ENCODE measurements at places on chromosomes 5 and 9. TPM values are rescaled to one million over a fixed set of nuclear protein-coding genes. Genes with fewer than 3 reads are reported as not detected.

GRCh38 chr5:170248172-170248930 lies 15.6 kb downstream of the C5orf58 start:
- no peak for DNase-seq

The MED7 gene
- 24.2 TPM for total RNA-seq

- no peak for DNase-seq
Observed at GRCh38 chr9:98911042-98911441, 32.7 kb upstream of the COL15A1 start.

- DNase-seq: peak; percentile 66
Observed at GRCh38 chr5:175814691-175815090, 56.7 kb upstream of the CPLX2 start.

DNA sequence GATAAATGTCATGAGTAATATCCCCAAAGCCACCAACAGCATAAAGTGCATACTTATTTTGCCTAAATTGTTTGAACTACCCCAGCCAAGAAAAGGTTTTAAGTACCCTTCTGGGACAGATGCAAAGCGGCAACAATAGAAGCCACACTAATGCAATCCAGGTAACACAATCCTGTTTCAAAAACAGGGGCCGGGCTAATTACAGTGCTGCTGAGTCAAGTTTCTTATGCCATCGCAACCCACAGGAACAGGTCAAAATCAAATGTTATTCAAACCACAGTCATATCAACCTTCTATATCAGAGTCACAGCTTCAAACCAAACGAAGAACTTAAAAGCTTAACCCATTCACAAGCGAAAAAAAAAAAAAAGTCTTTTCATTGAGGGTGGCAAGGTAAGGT lies 28.3 kb downstream of the EBF1 start:
- no peak for DNase-seq

The PCDHGB1 gene
- total RNA-seq: 16.8 TPM

The ACOT12 gene
- total RNA-seq: 2.4 TPM

DNA sequence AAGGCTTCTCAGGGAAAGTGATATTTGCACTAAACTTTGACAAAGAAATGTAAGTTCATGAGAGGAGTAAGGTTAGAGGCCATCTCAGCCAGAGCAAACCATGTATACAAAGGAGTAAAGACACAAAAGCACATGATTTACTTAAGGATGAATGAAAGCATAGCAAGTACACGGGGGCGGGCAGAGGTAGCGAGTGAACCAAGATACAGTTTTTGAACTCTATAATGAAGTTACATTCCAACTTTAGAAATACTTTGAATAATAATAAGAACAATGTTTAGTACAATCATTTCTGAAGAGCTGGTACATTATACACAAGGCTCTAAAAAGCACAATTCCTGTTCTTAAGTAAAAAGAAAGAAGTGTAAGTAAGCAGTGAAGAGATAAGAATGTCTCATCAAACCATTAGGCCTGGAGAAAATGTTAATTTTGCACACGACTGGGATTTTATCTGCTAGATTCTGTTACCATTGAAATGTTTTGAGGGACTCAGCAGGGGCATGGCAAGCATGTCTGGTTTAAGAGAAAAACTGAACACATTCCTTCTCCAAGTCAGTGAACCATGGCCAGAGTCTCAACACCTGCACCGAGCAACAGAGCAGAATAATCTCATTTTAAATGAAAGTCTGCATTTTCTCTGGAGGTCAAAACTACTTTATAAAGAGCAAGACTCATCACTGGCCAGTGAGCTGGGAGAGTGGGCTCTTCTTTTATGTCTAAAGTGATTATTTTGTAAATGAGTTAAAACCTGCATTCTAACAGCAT lies 147.6 kb upstream of the TRPM3 start:
- no peak for DNase-seq

- peak; percentile 12 for DNase-seq
Observed at GRCh38 chr5:61301341-61302199, 30.5 kb upstream of the ZSWIM6 start.

GRCh38 chr9:98966676-98967075 lies 23.0 kb downstream of the COL15A1 start:
- DNase-seq: no peak

The STING1 gene
- total RNA-seq: 6.3 TPM

The KIAA1958 gene
- 31.9 TPM for total RNA-seq

DNA sequence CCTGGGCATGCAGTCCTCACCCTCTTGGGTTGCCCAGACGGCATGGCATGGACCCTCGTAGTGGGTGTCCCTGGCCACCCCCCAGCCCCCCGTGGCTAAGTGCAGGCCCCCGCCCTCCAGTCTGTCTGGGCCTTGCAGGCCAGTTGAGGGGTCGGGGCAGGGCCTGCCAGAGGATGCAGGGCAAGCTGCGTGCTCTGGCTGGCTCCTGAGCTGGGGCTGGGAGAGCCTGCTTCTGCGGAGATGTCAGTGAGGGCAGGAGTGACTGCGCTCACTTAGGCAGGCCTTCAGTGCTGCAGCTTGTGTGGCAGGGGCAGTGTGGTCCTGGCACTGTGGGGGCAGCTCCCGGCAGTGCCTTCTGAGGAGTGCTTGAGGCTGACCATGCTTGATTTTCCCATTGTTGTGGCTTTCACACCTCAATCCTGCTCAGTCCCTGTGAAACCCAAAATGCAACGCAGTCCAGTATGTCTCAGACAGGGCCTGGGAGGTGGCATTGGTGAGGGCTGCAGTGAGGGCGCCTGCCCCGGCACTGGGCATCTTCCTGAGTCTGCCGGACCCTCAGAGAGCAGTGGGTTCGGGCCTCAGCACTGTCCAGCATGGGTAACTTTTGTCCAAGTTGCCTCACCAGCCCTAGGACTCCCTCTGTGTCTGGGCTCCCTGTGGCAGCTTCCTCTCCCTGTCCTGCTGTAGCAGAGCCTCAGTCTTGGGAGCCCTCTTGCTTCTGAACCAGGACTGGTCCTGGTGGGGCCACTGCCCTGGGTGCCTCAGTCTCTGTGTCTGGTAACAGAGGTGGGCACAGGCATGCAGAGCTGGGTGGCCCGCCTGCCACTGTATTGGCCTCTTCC lies 93.0 kb downstream of the PHF2 start:
- DNase-seq: no peak

- no peak for DNase-seq
Observed at GRCh38 chr5:82707741-82708140, 369.5 kb downstream of the TMEM167A start.

GRCh38 chr5:150121448-150122157 lies 34.0 kb downstream of the PDGFRB start:
- no peak for DNase-seq

DNA sequence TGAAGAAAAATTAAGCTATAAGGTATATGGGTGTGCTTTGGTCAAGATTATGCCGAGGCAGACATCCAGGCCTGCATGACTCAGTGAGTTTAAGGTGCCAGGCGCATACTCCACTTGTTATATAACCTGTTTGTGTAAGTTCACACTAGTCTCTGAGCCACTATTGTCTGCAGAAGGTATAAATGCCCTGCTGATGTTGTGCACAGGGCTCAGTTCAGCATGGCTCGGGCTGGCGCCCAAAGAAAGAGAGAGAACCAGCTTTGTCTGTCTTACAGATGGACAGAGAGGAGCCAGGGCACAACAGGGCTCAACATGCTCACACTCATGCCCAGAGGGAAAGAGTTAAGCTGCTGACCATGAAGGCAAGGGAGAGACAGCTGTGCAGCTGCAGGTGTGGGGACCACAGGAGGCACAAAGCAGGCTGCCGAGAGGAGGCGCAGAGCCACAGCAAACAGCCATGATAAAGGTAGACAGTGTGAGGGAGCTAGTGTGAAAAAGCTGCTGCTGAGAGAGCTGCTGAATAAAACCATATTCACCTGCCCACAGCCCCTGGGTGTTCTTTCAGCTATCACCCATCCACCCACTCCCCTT lies 1587.6 kb upstream of the C9orf72 start:
- DNase-seq: no peak

The PCDHGC5 gene
- 16.4 TPM for total RNA-seq

The HSPA5 gene
- 37.9 TPM for total RNA-seq

- DNase-seq: no peak
Observed at GRCh38 chr9:106287091-106287631, 575.8 kb upstream of the ZNF462 start.

DNA sequence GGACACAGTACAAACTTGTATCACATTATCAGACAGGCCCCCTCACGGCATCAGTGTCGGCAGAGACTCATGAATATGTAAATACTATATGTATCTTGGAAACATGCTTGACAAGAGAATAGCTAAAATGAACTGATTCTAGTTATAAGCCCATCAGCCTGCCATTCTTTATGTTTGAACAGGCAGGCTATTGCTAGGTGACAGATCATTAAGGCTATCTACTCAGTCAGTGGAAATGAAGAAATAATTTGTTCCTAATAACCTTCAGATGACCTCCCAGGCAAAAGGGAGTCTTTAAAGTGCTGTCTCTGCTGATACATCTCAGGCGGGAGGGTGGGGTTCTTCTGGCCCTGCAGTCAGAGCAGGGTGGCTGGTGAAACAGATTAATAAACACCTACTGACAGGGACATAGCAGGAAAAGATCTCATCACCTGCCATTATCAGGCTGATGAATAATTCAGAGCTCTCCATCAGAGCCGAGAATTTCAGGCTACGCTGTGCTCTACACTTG lies 394.2 kb downstream of the RASEF start:
- DNase-seq: no peak

- DNase-seq: no peak
Observed at GRCh38 chr5:122463221-122463620, 151.2 kb downstream of the SNCAIP start.

- no peak for DNase-seq
Observed at GRCh38 chr5:135319458-135319857, 79.6 kb downstream of the MACROH2A1 start.

- DNase-seq: peak; percentile 64
Observed at GRCh38 chr9:108953983-108954574, 19.9 kb downstream of the ABITRAM start.

The LARP1 gene
- 44.0 TPM for total RNA-seq

The EIF4E1B gene
- 0.27 TPM for total RNA-seq

DNA sequence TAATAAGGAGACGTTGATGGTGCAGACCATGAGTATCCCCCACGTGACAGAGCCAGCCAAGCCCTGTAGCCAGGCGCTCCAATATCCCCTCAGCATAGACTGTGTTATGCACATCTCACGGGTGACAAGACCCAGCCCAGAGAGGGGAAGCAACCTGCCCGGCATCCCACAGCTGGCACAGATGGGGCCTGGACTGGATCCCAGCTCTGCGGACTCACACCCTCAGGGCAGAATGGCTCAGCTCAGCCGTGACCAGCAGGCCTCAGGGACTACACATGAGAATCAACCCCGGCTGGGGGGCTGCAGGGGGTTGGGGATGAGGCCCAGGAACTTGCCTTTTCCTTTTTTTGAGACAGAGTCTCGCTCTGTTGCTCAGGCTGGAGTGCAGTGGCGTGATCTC lies 11.7 kb downstream of the FIBCD1 start:
- DNase-seq: no peak

The CDC14B gene
- total RNA-seq: 18.2 TPM

DNA sequence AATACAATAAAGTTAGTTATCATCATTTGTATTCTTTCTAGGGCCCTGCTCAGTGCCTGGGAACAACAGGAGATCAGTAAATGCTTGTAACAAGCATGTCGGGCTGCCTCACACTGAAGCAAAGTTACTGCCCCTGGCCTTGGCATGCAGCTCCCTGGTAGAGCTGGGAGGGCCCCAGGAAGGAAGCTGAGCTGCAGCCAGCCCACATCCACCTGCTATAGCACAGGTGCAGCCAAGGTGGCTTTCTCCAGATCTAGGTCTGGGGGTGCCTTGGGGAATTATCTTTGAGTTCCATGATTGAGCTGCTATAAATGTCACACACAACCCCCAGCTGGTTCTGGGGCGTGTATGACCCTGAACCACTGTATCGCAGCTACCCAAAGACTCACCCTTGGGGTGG lies 293.4 kb upstream of the MSX2 start:
- no peak for DNase-seq

DNA sequence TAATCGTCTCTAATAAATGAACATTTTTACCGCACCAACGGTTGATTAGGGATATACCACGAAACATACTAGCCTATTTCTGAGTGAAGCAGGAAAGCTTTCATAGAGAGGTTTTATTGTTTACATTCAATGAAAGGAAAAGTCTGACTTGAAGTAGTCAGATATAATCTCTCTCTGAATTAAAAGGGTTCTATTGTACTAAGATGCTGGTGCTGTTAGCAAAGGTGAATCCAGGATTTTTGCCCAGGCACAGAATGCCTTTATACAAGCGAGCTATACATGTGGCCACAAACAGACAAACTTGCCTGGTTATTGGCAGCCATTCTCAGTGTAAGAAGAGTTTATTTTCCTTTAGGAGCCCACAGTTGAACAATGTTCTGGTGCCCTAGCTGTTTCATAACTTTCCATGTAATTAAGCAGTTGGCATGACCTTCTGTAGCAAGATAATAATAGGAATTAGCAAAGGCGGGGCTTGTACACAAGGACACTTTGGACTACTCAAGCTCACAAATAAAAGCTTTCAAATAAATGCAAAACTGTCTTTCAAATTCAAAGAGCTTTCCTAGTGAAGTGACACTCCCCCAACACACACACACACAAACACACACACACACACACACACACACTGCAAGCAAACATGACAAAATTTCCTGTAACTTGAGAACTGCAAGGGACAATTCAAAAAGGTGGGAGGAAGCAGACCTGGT lies 198.7 kb upstream of the MAP3K1 start:
- no peak for DNase-seq

DNA sequence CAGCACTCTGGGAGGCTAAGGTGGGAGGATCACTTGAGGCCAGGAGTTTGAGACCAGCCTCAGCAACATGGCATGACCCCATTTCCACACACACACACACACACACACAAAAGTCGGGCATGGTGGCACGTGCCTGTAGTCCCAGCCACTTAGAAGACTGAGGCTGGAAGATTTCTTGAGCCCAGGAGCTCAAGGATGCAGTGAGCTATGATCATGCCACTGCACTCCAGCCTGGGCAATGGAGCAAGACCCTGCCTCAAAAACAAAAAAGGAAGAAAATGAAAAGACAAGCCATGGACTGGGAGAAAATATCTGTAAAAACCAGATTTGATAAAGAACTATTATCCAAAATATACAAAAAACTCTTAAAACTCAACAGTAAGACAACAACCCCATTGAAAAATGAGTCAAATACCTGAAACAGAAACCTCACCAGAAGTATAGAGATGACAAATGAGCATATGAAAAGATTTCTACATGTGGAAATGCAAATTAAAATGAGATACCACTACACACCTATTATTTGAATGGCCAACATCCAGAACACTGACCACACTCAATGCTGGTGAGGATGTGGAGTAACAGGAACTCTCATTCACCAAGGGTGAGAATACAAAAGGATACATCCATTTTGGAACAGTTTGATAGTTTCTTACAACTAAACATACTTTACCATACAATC lies 24.7 kb downstream of the DNAJA1 start:
- DNase-seq: no peak

DNA sequence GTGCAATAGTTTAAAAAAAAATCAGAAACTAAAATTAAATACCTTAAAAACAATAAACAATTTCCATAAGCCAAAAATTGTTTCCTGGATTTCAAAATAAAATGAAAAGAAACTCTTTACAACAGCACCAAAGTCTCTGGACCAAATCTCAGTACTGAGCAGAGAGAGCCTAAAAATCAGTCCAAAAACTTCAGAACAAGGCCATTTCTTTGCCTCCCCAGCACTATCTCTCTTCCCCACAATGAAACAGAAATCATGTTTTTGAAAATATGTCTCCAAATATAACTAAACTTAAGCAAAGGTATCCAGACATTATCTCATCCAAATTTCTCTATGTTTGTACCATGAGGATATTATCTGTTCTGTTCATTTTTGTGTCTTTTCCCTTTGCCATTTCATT lies 1.0 kb downstream of the FREM1 start:
- no peak for DNase-seq

The ADAMTS2 gene
- 7.0 TPM for total RNA-seq

The SLC34A1 gene
- total RNA-seq: not detected

All from cerebellum (tissue), 4 donors.